ENCODE measurements at places on chromosomes 11 and 22.

- no peak for DNase-seq
Measured at GRCh38 chr11:57637626-57638004, 12.1 kb downstream of the YPEL4 start.

DNA sequence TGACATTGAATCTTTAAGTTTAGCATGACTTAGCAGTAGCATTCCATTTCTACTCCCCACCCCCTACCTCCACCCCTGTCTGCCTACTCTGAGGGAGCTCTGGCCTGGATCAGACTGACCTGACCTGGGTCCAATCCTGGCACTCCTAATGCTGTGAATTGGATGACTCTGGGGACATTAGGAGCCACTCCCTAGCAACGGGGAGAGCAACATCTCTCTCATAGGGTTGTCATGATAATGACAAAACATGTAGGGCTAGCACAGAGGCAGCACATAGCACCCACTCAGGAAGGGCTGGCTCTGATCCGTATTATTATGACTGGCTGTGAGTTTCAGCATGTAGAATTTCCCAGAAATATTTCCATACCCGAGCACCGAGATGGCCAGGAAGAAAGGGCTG, 40.5 kb downstream of the CABIN1 start:
- DNase-seq, result no peak

- DNase-seq, result no peak
Measured at GRCh38 chr11:63610604-63611394, 3.4 kb downstream of the PLAAT3 start.

DNA sequence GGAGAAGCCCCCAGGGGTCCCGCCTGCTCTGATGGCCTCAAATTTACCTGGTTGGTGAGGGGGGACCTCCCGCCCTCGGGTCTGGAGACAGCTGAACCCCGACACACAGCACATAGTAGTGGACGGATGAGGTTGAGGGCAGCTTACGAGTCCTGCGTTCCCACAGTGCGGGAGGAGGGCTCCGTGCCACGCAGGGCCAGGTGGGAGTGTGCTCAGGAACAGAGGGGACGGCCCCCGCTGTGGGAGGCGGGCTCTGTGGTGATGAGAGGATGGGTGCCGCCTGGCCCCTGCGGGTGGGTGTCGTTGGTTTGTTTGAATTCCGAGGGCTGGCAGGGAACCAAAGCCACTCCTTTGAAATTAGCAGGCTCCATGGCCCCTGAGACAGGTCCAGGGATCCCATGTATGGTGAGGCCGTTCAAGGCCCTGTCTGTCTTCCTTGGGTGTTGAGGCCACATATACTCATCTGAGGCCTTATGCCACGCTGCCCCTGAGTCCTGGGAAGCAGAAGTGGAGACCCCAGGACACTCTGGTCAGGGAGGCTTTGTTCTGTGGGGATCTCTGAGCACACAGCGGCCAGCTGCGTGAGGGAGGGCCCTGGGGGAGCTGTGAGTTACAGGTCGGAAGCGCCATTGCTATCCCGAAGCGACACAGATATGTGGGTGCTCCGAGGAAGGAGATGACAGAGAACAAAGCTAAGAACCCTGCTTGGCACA, 21.9 kb downstream of the NADSYN1 start:
- DNase-seq, result no peak

GRCh38 chr22:43542681-43543521, 131.1 kb downstream of the MPPED1 start:
- no peak for DNase-seq

DNA sequence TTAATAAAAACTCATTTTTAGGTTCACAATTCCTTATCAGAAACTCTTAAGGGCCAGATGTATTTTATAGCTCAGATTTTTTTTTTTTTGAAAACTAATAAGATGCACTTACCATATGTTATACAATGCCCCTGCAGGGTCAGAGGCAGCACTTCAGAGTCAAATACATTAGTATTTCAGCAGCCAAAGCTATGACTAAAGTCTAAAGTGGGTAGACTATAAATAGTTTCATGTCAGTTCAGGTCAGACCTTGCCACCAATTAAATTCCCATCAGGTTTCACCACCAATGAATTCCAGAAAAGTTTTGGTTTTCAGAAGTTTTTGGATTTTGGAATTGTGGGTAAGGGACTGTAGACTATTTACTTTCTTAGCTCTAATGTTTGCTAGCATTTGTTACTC, 75.9 kb downstream of the FAM83F start:
- DNase-seq, result no peak

DNA sequence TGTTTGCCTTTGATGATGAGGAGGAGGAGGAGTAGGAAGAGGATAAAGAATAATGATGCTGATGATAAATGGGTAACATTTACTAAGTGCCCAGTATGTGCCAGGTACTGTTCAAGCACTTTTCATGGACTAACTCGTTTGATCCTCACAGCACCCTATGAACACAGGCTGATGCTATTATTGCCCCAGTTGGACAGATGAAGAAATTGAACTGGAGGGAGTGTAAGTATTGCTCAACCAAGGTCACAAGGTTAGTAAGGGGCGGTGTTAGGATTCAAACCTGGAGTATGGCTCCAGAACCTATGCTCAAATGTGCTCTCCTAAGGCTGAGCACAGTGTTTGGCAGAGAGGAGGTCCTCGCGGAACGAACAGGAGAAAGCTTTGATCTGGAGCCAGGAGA, 78.6 kb downstream of the SYN3 start:
- DNase-seq, result no peak

DNA sequence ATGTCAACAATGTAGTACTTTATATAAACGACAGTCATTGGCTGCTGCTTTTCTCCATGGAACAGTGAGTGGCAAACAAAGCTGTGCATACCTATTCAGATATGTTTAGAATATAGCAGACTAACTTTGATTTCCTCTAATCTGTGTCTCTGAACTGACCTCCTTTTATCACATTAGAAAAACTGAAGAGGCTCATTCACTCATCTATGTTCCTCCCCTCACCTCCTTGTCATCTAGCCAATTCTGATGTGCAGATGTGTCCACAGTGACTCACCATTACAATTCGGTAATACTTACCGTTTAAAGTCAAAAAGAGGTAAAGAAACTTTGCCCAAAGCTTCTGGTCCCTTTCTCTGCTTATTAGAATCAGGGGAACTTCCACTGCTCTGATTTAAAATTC, 51.5 kb upstream of the RPS13 start:
- DNase-seq, result no peak

DNA sequence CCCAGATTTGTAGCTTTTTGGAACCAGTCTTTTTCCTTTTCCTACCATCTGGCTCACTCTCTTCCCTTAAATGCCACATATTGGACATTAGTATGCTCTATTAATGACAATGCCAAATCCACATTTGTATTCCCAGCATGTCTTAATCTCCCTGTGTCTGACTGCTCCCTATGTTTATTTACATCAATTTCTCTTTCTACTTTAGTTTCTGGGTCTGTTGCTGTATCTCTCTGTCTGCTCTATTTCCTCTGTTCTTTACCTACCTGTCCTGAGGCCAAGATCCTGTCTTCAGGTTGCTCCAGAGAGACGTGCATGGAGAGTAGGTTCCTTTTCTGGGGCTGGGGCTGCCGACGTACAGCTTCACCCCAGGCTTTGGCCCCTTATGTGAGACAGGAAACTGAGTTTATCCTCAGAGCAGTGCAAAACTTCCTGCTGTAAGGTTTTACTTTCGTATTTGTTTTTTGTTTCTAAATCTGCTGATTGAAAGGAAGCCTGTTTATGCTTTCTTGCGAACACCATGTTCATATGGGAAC, 25.6 kb downstream of the OR2AG2 start:
- DNase-seq, result no peak

- no peak for DNase-seq
Measured at GRCh38 chr11:113504071-113504470, 28.9 kb upstream of the DRD2 start.

- DNase-seq, result no peak
Measured at GRCh38 chr11:124891373-124891861, 6.2 kb downstream of the ROBO4 start.

Measured in amniotic epithelial cell (primary cell).